Panc1 (cell line): ENCODE measurements at places on chromosomes 1 and 21.

DNA sequence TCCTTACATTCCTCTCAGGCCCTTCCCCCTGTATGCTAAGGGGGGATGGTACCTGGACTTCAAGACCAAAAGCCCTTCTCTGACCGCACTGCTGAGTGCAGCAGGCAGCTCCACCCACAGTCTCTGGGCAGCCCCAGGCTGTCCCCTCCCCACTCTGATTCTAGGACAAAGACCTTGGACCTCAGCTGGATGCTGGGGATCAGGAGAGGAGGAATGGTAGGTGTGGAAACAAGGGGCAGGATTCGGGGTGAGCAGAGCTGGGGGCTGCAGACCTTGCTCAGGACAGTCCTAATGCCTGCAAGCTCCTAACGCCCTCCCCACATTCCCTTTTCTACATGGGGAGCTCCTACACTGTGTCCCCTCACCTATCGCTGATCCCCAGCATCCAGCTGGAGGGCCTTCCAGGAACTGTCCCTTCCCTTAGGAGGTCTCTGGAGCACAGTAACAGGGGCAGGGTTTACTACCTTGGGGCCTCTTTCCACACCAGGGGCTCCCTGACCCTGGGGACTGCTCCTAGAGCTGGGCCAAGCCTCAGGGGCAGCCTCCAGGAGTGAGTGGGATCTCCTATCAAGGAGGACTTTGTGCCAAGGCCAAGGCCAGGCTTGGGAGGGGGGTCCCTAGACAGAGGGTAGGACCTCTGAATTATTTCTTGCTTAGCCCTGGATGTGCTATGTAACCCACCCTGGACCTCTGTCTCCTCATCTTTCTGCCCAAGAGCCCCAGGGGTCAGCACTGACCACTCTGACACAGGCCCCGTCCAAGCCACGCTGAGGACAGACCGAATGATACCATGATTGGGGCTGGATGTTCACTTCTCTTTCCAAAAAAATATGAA, 5.6 kb downstream of the CLDN19 start:
- no peak for DNase-seq

DNA sequence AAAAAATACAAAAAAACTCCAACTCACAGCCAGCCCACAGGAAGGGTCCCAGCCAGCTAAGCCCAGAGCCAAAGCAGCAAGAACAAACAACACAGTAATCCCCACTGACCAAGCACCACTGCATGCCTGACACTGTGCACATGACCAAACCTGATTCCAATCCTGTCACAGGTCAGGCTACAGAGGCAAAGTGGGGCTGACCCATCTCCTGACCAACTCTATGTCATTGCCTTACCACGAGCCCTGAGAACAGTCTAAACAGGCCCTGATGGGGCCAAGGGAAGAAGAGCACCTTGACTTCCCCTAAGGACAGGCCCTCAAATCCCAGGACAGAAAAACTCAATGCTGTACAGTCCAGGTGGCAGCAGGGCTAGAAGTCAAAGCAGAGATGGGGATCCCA, 2.4 kb downstream of the LSS start:
- DNase-seq: no peak

GRCh38 chr1:164308101-164308500, 250.9 kb upstream of the PBX1 start:
- no peak for DNase-seq

GRCh38 chr21:14560139-14560538, 14.0 kb upstream of the SAMSN1 start:
- no peak for DNase-seq

GRCh38 chr1:185441605-185442004, 124.6 kb upstream of the IVNS1ABP start:
- DNase-seq: no peak

- DNase-seq: no peak
Observed at GRCh38 chr1:165903672-165904071, 76.3 kb downstream of the UCK2 start.

DNA sequence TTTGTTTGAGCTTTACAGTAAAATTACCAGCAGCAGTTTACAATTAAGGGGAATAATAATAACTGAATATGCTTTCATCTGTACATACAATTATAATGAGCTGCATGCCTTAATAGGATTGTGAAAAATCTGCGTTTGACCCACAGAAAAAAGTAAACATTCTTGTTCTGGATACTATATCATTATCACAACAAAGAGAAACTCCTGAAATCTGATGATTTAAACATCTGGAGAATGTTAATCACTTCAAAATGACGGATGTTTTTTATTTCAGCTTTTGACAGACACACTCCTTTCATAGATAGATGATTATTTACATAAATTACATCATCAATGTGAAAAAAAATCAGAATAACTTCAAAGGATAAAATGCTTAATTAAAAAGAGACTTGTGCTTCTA, 58.5 kb downstream of the TYW3 start:
- no peak for DNase-seq

DNA sequence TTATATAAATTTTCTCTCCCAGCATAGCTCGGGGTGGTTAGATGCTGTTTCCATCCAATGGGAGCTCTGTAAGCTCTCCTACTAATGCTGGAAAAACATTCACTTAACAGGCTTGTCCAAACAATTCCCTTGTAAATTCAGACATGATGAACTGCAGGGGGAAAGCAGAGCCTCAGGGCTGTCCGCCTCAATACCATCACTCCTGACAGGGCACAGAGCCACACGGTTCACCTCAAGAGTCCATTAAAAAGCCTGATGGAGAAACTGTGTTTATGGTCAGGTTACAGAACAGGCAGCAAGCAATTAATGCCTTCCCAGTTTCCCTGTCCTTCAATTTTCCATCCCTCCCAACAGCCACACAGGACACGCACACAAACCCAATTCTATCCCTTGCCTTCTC, 171.0 kb downstream of the BRINP2 start:
- DNase-seq: no peak

DNA sequence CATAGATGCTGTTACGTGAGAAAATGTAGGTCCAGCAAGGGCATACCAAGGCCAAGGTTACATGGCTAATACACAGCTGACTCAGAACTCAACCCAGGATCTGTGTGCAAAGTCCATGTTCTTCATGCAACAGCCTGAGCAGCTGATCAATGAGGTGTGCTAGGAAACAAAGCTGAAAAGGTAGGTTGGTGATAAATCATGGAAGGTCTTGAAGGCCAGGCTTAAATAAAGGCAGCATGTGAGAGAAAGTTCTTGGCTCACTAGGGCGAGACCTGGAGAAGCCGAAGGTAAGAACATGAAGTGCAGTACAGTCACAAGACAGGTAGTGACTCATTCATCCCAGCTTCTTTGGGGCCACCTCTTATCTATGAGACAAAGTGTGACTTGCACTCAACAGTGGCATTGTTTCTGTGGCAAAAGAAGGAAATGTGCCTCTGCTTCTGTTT, 33.4 kb downstream of the TLR5 start:
- DNase-seq: no peak

DNA sequence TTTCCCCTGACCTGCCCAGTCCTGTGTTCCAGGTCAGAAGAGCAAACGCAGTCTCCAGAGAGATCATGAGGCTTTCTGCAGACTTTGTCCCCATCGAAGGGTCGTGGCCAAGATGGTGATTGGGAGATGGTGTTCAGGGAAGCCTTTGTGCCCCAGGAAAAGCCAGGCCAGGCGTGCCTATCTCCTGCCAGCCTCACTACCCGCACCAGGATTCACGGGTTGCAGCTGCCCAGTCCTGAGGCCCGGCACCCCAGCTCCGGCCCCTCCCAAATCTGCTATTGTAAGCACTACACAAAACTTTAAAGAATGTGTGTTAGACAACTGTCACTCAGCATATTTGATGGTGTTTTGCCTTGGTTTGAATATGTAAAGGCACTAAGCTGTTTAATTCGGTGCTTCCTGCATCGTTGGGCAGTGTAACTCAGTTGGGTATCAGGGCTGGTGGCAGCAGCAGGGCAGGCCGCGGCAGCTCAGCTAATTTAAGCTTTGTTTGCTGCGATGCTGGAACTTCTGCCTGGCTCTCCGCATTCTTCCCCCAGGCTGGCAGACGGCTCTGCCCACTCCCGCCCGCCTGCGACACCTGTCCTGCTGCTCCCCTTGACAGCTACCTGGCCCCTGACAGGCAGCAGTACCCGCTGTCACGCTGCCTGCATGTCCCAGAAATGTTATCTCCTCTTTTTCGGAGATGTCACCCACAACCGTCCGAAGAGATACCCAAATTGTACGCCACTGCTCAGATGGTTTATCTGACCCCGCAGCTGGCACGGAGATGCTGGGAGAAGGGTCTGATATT, 209.0 kb upstream of the VAMP3 start:
- no peak for DNase-seq

GRCh38 chr1:167474191-167474641, 44.1 kb downstream of the CD247 start:
- no peak for DNase-seq

DNA sequence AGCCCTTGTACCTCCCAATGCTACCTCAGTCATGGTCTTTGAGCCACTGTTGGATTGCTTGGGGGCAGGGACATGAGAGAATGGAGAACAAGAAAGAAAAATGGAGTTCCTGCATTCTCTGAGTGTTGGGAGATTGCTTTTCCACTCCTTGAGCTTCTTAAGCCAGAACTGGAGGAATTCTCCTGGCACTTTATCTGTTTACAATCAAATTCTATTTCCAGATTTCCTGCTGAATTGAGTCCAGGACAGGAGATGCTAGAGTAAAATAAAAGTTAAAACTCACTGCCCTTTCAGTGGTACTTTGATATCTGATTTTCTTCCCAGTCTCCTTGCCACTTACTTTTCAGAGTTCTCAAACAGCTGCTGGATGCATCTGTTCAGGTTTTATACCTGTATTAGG, 24.4 kb upstream of the DEPDC1 start:
- DNase-seq: no peak

GRCh38 chr1:186750257-186750656, 70.0 kb upstream of the PTGS2 start:
- no peak for DNase-seq

- peak; percentile 15 for DNase-seq
Observed at GRCh38 chr1:233261206-233261605, 34.3 kb downstream of the PCNX2 start.

GRCh38 chr1:220966881-220967611, 87.8 kb downstream of the HLX start:
- no peak for DNase-seq

DNA sequence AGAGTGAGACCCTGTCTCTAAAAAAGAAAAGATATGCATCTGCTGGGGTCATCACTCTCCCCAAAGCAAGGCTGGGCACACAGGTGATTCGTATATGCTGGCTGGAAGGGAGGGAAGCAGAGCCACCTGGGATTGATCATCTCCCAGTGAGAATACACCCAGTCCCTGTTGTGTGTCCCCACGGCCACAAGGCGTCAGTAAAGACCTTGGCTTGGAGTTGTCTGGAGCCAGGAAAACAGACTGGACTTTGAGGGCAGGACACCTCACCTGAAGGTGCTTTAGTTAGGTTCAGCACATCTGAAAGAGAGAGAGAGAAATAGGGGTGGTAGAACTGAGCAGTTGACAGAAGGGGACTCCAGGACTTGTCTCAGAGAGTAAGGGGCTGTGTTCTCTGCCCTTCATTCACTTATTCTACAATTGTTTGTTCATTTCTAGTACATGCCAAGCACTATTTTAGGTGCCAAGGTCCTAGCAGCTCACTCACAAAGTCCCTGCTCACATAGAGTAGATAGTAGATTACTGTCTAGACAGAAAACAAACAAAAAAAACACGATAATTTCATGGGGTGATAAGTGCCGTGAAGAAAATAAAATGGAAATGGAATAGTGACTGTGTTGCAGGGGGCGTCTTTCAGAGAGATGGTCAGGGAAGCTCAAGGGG, 13.5 kb downstream of the CITED4 start:
- no peak for DNase-seq

GRCh38 chr1:1123581-1124507, 8.0 kb upstream of the C1orf159 start:
- DNase-seq: no peak

GRCh38 chr1:191669629-191670028, 488.6 kb upstream of the RGS18 start:
- DNase-seq: no peak

GRCh38 chr1:59141267-59141863, 155.5 kb upstream of the FGGY start:
- DNase-seq: no peak

GRCh38 chr1:2204415-2205190, 10.0 kb upstream of the FAAP20 start:
- no peak for DNase-seq

DNA sequence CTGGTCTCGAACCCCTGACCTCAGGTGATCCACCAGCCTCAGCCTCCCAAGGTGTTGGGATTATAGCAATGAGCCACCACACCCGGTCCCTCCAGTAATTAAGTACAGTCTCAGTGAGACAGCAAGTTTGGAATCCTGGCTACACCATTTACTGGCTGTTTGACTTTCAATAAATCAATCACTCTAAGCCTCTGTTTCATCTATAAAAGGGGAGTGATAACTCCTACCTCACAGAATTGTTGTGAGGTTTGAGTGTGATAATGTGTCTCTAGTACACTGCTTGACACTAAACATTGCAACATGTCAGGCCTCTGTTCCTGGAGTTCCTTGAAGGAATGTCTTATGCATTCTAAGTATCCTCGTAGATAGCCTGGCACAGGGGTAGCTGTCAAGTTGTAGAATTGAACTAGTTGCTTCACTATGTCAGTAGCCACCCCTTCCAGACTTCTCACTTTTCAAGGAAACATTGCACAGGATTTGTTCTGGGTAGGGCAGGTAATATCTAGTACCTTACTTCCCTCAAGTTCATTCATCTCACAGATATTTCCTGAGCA, 12.4 kb downstream of the ENTREP3 start:
- no peak for DNase-seq

GRCh38 chr21:25867061-25867460, 132.3 kb downstream of the GABPA start:
- no peak for DNase-seq

- DNase-seq: no peak
Observed at GRCh38 chr1:1847061-1847850, 43.6 kb downstream of the GNB1 start.

DNA sequence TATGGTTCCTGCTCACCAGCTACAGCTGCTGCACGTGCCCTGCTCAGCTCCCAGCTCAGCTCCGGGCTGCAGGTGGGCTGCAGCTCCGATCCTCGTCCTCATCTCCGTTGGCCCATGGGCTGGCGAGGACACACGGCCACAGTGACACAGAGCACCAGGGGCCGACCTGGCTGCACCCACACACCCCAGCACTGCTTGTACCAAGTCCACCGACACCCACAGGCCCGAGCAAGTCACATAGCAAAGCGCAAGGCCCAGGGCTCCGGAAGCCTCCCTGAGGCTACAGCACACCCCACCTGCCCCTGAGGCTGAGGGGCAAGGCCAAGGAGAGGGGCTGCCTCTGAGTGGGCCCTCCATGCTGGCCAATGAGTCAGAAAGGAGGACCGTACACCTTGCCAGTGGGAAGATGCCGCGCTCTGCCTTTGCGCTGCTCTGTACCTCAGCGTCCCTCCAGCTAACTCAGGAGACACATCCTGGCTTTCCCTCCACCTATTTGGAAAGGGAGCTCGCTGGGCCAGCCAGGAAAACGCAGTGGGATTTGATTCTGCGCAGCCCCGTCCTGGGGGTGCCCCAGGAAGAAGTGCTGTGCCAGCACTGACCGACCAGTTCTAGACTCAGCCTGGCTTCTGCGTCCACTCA, 124.8 kb downstream of the SIK1 start:
- DNase-seq: no peak

DNA sequence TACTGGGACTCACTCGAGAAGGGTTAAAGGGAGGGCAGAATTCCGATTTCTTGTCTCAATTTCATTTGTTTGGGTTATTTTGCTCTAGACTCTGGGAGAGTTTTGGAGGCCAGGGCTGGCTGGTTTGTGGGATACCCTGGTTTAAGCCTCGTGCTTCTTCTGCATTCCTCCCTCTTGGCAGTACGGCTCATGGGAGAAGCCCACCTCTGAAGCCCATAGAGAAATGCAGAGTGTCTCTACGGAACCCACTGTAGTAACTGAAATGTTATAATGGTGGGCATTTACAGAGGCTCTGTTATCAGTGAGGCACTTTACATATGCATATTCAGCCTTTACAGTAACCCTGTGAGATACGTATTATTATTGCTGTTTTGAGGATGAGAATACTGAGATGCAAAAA, 43.9 kb downstream of the ROR1 start:
- no peak for DNase-seq
